Pancreas (tissue), 10 donors: ENCODE measurements at places on chromosomes 4 and X. TPM values are rescaled to one million over a fixed set of nuclear protein-coding genes. Genes with fewer than 3 reads are reported as not detected.

- no peak for DNase-seq
These were observed 2.8 kb downstream of the ACSL1 start for GRCh38 chr4:184823014-184823413.

DNA sequence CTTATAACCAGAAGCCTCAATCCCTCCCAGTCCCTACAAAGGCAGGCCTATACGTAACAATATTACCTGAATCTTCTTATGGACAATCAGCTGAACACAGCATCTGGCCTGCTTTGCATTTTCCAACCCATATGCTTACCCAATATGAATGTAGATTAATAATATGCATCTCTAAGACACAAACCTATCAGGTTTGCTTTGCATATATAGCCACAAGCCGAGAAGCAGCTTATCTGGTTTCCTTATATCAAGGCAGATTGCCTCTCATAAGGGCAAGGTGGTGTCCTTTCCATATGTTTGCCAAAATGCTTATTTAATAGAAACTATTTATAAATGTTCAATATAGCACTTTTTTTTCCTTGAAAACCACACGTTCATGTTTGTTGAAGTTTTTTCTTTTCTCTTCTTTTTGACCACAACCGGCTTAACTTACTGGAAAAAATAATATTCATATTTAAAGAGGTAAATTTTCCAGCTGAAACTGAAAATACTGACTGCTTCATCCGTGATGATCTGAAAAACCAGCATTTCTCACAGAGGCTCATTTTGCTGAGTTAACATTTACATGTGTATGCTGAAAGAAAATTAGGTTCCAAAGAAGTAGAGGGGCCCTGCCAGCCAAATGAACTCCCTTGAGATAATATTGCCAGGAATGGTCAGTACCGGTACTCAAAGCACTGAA is 3.8 kb downstream of the IL21 start:
- DNase-seq = no peak

The SPANXD gene
- total RNA-seq = not detected

DNA sequence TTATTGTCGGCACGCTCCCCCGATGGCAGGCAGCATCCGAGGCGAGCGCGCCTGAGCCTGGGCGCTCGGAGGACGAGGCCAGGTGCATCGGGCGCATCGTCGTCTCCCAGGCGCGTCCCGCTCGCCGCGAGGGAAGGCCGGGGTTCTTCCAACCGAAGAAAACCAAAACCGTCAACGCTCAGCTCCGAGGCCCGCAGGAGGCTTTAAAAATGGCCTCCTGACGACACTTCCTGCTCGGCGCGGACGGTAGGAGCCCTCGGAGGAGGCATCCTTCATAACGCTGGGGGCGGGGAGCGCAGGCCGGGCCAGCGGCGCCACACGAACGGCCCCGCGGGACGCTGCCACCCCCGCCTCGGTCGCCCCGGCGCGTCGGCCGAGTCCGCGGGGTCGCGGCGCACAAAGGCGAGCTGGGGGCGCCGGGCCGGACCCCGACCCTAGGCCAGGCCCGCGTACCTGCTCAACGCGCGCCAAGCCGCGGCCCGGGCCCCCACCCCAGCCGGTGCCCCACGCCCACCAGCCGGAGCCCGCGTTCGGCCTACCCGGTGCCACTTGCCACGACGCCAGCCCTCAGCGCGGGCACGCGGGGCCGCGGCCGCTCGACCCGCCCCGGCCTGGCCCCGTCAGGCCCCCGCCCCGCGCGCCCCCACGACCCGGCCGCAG is 501 bp downstream of the ZNF518B start:
- DNase-seq = peak; percentile 20

GRCh38 chr4:163331629-163332376 is 593 bp downstream of the NPY1R start:
- peak; percentile 20 for DNase-seq

DNA sequence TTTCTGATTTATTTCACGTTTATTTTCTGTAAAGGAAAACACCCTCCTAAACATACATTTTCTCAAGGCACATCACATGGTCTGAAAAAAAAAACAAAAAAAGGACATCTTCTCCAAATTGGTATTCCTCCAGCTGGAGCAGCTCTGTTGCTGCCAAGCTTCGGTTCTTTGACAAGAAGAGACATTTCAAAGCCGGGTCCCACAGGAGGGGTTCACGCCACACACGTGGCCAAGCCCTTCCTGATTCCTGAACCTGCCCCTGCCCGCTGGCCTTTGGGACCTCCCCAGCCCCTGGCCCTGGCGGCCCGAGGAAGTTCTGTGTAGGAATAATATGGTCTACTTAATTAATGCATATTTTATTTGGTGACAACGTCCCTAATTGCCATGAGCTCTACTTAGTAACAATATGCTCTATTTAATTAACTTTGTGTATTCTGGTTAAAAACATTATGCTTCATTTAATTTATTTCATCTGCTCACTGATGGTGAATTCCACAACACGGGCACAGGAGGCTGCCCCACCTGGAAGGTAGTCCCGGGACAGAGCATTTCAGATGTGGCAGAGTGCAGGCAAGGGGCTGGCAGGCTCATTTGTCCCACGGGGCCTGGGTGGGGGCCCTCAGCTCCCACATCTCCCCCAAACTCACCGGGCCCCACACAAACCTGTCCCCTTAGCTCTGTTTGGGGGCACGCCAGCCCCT is 5.4 kb upstream of the RGS12 start:
- peak; percentile 6 for DNase-seq

DNA sequence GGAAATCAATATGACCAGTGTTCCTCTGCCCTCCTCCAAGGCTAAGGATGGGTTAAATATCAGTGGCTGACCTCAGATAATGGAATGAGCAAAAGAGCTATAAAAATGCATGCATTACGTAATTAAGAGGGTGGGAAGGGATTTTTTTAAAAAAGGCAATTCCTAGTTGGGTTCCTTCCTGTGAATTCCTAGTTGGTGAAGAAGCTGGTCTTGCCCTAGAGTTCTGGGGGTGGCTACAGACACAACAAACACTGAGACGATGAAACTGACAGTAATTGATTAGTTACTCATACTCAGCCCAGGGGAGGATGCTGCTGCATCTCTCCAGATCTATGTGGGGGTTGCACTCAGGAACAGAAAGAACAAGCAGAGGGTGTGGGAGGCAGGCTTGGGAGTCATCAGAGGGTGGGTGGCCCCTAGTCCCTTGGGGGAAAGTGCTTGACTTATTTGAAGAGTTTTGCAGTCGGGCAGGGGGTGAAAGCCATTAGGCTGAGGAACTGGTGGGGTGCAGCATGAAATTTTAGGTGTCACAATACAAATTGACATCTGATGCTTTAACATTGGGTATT is 662.0 kb upstream of the FRG1 start:
- no peak for DNase-seq

The CFI gene
- total RNA-seq = 17.9 TPM

DNA sequence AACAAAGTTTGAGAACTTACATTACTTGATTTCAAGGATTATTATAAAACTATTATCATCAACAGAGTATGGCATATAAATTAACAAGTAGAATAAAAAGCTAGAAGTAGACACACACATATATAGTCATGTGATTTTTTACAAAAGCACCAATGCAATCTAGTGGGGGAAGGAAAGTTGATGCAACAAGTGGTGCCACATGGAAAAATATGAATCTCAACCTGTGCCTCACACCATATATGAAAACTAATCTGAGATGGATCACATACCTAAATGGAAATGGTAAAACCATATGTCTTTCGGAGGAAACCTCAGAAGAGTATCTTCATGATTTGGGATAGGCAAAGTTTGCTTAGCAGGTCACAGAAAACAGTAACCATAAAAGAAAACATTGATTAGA is 34.9 kb upstream of the USP9X start:
- no peak for DNase-seq

- DNase-seq = no peak
These were observed 23.7 kb upstream of the NEIL3 start for GRCh38 chr4:177285953-177286352.

DNA sequence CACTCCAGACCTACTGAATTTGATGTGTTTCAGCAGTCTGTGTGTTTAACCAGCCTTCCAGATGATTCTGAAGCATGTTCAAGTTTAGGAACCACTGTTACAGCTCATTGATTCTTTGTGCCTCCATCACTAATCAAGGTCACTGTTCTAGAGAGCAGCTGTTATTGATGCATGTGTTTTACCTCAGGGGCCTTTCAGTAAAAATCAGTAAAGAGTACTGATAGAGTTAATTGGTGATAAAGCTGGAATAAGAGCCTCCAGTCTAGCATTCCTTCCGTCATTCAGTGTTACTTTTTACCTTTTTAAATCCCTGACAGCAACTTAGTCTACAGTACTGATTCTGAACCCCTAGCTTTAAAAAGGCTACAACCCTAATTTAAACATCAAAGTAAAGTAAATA is 12.9 kb downstream of the CPEB2 start:
- DNase-seq = no peak

DNA sequence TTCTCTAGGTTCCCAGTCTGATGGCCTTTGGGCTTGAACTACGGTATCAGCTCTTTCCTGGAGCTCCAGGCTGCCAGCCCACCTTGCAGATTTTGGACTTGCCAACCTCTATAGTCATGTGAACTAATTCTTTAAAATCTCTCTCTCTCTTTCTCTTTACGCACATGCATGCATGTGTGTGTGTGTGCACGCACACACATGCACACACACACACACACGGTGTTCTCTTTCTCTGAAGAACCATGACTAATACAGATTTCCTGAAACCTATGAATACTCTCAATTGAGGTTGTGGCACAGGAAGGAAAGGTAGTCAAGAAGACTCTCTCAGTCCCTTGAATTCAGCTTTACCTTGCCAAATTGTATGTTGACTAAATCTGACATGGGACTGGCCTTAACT is 6.2 kb upstream of the ZCCHC13 start:
- no peak for DNase-seq
